ENCODE measurements at places on chromosomes 4 and X.

- no peak for DNase-seq
Measured at GRCh38 chr4:1393866-1394265, 12.4 kb downstream of the NKX1-1 start.

DNA sequence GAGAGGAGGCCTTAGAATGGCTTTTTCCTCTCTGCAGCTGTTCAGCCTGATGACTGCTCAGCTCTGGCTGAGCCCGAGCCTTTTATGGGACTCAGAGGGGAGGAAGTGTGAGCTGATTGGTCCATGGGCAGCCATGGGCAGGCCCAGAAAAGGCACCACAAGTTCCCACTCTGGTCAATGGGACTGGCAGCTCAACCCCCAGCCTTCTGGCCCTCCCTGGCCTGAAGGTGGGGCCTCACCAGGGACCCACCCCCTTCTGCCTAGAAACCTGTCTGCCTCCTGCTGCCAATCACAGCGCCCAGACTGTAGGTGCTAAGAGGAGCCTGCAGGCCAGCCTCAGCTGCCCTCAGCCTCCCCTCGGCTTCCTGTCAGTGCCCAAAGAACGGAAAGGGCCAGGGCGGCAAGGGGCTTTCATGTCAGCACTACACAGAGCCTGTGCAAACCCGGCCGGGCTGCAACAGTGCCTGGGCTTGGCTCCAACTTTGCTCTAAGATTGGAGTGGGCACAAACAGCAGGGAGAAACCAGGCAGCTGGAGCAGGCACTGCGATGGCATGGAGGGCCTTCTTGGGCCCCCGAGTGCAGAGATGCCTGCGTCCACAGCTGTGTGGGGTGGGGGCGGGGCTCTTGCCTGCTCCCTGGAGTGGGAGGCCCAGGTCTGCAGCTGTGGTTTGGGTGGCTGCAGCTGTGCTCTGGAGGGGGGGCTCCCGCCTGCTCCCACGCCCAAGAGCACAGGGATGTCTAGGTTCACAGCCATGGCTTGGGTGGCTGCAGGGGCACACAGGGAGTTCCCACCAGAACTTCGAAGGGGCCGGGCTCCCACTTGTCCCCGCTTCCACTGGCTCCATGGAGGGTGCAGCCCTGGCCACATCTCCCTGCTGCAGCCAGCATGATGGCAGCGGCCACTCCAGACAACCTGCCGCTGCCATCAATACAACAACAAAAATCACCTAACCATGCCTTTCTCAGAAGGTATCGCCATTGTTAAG, 92.6 kb downstream of the NXF2 start:
- DNase-seq: no peak

DNA sequence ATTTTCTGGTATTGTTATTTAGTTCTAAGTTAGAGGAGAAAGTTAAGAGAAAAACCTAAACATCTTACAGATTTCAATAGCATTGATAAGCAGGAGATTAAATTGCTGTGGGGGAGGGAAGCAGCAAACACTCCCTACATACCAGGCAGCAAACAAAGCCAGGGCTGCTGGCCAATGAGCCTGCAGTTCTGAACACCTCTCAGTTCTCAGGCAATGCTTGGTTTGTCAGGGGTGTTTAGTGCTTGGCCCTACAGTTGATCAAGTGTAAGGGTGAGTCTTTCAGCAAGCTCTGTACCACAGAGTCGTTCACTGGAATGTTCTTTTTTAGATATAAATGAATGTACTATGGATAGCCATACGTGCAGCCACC, 38.6 kb downstream of the EGFL6 start:
- DNase-seq: no peak

GRCh38 chrX:108132034-108132433, 40.5 kb downstream of the ATG4A start:
- DNase-seq: no peak

DNA sequence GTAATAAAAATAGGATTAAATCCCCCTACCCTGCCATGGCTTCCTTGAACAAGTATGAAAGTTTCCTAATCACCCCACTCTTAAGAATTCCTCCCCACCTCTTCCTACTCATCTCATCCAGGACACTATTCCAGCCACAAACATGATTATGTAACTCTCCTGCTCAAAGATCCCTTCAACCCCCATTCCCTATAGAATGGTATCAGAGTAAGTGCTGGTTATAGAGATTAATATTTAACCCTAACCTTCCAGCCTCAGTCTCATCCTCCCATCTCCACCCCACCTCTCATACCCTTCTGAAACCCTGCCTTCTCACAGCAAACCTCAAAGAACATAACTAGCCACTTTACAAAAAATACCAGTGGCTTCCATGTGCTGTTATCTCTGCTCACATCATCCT, 155.1 kb downstream of the PPP3CA start:
- no peak for DNase-seq

GRCh38 chr4:113881256-113881655, 98.2 kb downstream of the ARSJ start:
- no peak for DNase-seq

- DNase-seq: no peak
Measured at GRCh38 chrX:134480061-134480460, 20.1 kb downstream of the HPRT1 start.

Measured in activated gamma-delta T cell treated with Interleukin-2 at 50 U/mL for 16 hours (primary cell).